ENCODE measurements at places on chromosomes 1 and 21.

- H3K36me3 ChIP-seq = no peaks in the 10 kb centered on the region
- no peak for DNase-seq
- H3K4me1 ChIP-seq = no peaks in the 10 kb centered on the region
- H3K27ac ChIP-seq = no peak overlapping the region
- H3K27me3 ChIP-seq = no peaks in the 10 kb centered on the region
These were observed 33.4 kb downstream of the BACE2 start for GRCh38 chr21:41201385-41201784.

DNA sequence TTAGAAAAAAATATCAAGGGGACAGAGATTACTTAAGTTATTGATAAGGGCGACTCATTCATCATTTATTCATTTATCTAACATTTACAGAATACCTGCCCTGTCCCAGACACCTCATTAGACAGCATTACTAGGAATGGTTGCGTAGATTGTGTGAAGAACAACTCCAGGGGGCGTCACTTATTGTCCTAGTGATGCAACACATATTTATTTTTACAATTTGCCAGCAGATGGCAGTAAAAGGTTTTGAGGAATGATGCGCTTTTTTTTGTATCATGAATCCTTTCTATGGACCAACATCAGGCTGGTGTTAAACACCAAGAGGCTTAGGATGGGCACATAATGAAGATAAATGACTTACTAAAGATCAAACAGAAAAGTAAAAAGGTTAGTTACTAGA is 5.5 kb downstream of the NCAM2 start:
- H3K36me3 ChIP-seq = no peaks in the 10 kb centered on the region
- DNase-seq = no peak
- no peaks in the 10 kb centered on the region for H3K27me3 ChIP-seq
- no peak overlapping the region for H3K4me3 ChIP-seq
- H3K27ac ChIP-seq = no peak overlapping the region

DNA sequence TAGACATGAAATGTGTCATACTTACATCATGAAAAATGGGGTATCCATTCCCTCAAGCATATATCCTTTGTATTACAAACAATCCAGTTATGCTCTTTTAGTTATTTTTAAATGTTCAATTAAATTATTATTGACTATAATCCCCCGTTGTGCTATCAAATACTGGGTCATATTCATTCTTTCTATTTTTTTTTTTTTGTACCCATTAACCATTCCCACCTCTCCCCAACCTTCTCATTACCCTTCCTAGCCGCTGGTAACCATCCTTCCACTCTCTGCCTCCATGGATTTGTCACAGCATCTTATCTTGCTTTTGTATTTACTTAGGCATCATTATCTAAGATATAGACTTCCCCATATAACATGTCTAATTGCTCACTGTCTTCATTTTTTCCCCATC is 15.8 kb downstream of the ATG4C start:
- no peaks in the 10 kb centered on the region for H3K4me1 ChIP-seq
- H3K27me3 ChIP-seq = no peaks in the 10 kb centered on the region
- H3K4me3 ChIP-seq = no peak overlapping the region
- DNase-seq = no peak

- peak; percentile 45 for DNase-seq
- peaks cover 11% of the 10 kb centered on the region for H3K4me1 ChIP-seq
- H3K27me3 ChIP-seq = no peaks in the 10 kb centered on the region
These were observed 757.3 kb downstream of the LTN1 start for GRCh38 chr21:28235169-28235895.

DNA sequence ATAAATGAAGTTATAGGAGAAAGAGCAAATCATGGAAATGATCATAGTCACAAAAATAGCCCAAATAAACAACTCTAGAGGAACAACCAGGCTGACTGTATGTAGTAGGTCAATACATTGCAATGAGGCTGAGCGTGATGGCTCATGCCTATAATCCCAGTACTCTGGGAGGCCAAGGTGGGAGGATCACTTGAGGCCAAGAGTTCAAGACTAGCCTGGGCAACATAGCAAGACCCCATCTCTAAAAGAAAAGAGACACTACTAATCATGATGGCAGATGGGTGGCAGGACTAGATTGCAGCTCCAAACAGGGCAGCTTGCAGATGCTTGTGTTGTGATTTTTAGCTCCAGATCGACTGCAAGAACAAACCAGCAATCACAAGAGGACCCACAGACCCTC is 27.6 kb downstream of the NDC1 start:
- DNase-seq = no peak
- H3K4me1 ChIP-seq = no peaks in the 10 kb centered on the region
- peaks cover 26% of the 10 kb centered on the region for H3K36me3 ChIP-seq
- no peaks in the 10 kb centered on the region for H3K27me3 ChIP-seq

GRCh38 chr1:24047110-24047477 is 64.8 kb downstream of the MYOM3 start:
- no peaks in the 10 kb centered on the region for H3K27me3 ChIP-seq
- H3K4me3 ChIP-seq = no peak overlapping the region
- H3K36me3 ChIP-seq = no peaks in the 10 kb centered on the region
- no peak for DNase-seq
- no peak overlapping the region for H3K27ac ChIP-seq

DNA sequence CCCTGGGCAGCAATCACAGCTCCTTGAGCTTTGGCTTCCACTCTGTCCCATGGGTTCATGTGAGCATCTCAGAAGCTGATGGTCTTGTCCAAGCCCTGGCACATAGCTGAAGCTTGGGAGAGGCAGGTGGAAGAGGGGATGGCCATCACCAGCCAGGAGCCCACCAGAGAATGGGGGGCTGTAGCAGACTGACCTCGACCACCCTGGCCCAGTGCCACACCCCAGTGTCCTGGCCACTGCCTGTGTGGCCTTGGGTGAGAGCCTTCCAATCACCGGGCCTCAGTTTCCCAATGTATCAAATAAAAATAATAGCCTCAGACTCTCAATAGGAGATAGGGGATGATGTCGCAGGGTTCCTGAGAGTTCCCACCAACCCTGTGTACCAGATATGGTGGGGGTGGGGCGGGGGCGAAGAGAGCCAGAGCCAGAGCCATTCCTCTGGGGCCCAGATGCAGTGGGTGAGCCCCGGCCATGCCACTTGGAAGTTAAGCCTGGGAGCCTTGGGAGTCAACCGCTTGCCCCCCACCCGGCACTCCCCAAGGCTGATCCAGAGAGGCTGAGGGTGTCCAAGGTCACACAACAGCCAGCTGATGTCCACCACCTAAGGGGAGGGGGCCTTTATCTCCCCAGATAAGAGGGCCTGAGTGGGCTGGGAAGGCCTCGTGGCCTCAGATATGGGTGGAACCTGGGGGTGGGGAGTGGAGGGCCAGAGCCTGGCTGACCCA is 9.3 kb upstream of the EDN2 start:
- no peaks in the 10 kb centered on the region for H3K36me3 ChIP-seq
- no peaks in the 10 kb centered on the region for H3K27me3 ChIP-seq
- no peak for DNase-seq
- no peak overlapping the region for H3K4me3 ChIP-seq
- no peak overlapping the region for H3K27ac ChIP-seq
- peaks cover 41% of the 10 kb centered on the region for H3K4me1 ChIP-seq

- no peaks in the 10 kb centered on the region for H3K4me1 ChIP-seq
- no peak for DNase-seq
- H3K36me3 ChIP-seq = no peaks in the 10 kb centered on the region
- no peak overlapping the region for H3K27ac ChIP-seq
These were observed 13.9 kb upstream of the IL20 start for GRCh38 chr1:206851341-206852010.
